Prostate gland (tissue), 2 donors: ENCODE measurements at places on chromosomes 3 and 15.

- no peak for DNase-seq
Measured at GRCh38 chr15:77192451-77192850, 121.5 kb upstream of the TSPAN3 start.

DNA sequence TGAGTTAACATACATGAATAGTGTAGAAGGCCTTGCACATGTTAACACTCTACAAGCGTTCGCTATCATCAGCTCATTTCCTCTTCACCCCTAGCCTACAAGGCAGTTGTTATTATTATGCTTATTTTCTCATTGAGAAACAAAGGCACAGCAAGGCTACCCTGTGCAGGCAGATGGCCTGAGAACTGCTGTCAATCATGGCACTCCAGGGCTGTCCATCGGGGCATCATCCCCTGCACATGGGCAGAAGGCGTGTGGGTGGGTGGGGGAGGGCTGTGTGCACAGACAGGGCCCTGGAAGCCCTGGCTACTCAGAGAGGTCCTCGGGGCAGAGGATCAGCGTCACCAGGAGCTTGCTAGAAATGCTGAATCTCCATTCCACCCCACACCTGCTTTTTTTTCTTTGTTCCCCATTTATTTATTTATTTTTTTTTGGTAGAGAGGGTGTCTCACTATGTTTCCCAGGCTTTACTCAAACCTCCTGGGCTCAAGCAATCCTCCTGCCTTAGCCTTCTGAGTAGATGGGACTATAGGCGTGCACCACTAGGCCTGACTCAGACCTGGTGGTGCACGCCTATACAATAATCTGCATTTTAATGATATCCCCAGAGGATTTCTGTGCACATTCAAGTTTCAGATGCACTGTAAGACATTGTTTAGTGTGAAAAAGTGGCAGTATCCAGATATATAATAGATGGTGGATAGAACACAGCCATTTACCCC is 9.6 kb upstream of the ZXDC start:
- DNase-seq, result no peak

- DNase-seq, result peak; percentile 44
Measured at GRCh38 chr3:113263020-113263419, 51.7 kb downstream of the BOC start.

DNA sequence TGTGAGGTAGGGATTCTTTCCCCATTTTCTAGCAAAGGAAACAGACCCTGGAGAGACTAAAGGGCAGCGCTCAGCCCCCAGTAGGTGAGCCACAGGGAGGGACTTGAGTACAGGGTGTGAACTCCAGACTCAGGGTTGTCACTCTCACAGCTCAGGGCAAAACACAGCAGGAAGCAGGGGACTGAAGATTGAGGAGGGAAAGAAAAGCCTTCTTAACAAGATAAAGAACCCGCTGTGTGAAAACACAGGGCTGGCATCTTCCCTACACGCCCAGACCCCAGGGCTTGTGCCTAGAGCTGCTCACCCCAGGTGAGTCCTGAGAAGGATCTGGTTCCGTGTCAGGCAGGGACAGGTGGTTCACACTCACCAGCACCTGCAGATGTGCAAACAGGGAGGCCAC is 59.6 kb downstream of the ABTB1 start:
- no peak for DNase-seq

DNA sequence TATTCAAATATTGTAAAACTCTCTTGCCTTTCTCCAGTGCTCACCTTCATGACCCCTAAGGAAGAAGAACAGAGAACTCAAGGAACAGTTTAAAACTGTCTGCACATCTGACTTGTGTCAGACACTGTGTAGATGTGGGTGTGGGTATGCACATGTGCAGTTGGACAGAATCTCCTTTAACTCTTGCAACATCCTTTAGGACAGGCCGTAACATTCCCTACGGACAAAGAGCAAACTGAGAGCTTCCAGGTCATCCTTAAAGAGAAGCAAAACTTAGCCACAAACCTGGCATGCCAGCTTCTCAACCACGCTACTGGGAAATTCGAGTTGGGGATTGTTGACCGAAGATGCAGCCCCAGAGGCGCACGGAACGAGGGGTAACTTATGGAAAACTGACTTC is 4.1 kb upstream of the SFMBT1 start:
- no peak for DNase-seq

DNA sequence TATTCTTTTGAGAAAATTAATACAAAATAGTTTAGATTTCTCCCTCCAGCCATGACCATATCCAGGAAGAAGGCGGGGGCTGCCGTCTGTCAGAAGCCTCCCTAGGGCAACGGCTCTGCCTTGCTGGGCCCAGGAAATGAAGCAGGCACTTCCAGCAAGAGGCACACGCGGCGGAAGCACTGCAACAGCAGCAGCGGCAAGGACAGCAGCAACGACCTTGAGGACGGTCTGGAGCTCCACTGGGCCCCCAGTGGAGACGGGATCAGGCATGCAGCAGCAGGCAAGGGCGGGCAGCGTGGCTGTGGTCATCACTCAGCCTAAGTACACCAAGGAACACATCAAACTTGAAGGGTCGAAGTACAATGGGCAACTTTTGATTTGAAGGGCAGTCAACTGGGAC is 61.3 kb upstream of the EPHA6 start:
- no peak for DNase-seq
